ENCODE measurements at places on chromosomes 1 and 21.

GRCh38 chr1:112779665-112780526 lies 64.8 kb upstream of the PPM1J start:
- ATAC-seq: no peak

DNA sequence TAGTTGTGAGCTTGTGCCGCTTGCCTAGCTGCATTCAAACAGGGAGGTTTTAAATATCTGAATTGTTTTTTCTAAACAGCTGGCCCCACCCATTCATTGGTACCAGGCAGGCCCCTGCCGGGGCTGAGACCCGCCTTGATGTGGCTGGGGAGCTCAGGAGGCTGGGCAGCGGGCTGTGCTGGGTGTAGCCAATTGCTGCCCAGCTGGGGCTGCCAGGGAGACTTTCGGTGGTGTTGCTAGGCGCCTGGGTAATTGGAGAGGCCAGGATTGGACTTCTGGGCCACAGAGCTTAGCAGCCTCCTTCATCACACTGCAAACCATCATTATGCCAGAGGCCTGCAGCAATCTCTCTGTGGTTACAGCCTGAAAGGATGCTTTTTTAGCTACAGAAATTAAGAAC lies 12.2 kb downstream of the RHBDL2 start:
- ATAC-seq: no peak

GRCh38 chr1:182433580-182433979 lies 16.4 kb upstream of the RGSL1 start:
- ATAC-seq: no peak

DNA sequence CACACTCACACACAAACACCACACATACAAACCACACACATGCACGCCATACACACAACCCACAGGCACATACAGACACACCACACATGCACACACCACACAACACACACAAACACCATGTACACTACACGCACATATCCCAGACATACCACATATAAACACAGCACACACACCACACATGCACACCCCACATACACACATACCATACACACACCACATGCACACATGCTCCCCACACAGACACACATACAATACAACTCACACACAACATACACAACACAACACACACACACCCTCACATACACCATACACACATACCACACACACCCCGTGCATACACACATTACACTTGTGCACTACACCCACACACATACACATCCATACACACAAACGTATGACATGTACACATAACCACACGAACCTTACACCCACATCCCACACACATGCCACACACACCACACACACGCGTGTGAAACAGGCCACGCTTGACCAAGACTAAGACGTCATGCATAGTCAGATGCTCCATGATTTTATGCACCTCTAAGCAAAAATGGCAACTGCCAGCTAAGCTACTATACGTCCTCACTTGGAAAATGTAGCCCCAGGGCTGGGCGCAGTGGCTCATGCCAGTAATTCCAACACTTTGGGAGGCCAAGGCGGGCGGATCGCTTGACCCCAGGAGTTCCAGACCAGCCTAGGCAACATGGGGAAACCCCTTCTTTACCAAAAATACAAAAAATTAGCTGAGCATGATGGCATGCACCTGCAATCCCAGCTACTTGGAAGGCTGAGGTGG lies 77.4 kb upstream of the TMPRSS2 start:
- ATAC-seq: no peak

DNA sequence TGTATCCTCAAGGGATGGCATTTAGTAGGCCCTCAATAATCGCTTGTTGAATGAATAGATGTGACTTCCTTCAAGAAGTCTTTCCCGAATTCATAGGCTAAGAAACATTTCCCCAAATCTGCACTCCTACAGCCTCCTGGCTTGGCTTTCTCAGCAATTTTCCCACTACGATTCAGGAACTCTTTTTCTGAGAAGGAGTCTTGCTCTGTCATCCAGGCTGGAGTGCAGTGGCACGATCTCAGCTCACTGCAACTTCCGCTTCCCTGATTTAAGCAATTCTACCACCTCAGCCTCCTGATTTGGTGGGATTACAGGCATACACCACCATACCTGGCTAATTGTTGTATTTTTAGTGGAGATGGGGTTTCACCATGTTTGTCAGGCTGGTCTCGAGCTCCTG lies 37.9 kb upstream of the IFFO2 start:
- no peak for ATAC-seq
